Activated effector memory CD4-positive, alpha-beta T cell treated with anti-CD3 and anti-CD28 coated beads, Interleukin-2, amount 50 U/mL, for 16 hours (primary cell): ENCODE measurements at places on chromosomes 5 and 9.

DNA sequence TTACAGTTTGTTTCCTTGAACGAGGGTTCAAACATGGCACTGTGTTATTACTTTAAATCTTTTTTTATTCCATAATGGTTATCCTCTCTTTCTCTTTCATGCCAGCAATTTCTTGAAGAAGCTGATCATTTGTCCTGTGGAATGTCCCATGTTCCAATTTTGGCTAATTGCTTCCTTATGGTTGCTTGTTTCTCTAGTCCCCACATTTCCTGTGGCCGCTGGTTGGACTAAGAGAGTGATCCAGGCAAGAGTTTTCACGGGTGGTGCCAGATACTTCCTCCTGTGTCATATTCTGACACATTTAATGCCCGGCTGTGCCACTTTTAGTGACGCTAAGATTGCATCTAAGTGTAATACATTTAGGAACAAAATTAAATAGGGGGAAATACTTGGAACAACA is 83.8 kb upstream of the FAM169A start:
- no peak for DNase-seq

DNA sequence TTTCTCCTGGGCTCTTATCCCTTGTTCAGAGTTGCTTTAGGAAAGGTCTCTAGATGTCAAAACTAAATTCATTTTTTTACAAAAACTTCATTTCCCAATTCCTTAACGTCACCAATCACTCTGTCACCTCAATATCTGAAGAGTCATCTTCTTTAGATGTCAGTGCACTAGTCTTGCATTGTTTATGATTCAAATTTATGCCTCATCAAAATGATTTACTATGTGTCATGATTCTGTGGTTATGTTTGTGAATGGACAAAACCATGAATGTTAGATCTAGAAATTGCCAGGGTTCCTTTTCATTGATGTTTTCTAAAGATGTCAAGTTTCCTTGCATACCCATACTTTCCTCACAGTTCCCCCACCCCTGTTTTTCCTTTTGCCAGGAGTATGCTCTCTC is 21.5 kb downstream of the CWC27 start:
- DNase-seq, result no peak

GRCh38 chr5:103526164-103526915 is 36.2 kb downstream of the NUDT12 start:
- DNase-seq, result no peak

- peak; percentile 69 for DNase-seq
Measured at GRCh38 chr5:161546470-161547301, at the start of gene GABRB2. GABRB2 (minus strand) TSS chr5:161546725; CDS start chr5:161546643, 82 bp downstream.

DNA sequence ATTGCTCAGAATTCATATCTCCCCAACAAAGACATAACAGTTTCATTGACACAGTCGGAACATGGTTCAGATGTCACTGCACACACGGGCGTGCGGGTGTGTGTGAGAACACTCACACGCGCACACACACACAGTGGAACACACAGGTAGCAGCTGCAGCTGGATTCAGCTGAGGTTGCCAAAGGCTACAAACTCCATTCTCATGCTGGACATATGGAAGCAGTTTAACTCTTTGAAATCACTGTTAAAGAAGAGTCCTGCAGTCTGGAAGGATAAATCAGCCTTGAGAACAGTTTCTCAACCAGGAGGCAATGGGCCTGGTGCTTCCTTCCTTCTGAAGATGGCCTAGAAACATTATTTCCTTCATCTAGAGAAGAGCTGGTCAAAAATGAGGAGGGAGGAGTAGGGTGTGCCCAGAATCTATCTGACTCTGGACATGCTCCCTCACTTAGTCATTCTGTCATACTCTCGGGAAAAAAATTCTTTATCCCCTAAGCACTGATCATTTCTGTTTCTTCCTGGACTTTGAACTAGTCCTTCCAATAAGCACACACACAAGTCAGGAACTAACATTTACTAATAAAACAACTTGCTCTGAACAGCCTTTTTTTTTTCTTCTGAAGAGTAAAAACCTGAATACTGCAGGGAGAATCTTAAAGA is 160.6 kb downstream of the ZDHHC21 start:
- no peak for DNase-seq

- DNase-seq, result no peak
Measured at GRCh38 chr9:101586651-101587050, 8.1 kb downstream of the PPP3R2 start.

GRCh38 chr9:98357921-98358535 is 102.6 kb upstream of the TBC1D2 start:
- no peak for DNase-seq

GRCh38 chr9:129108805-129109536 is 1.6 kb downstream of the CRAT start:
- no peak for DNase-seq

DNA sequence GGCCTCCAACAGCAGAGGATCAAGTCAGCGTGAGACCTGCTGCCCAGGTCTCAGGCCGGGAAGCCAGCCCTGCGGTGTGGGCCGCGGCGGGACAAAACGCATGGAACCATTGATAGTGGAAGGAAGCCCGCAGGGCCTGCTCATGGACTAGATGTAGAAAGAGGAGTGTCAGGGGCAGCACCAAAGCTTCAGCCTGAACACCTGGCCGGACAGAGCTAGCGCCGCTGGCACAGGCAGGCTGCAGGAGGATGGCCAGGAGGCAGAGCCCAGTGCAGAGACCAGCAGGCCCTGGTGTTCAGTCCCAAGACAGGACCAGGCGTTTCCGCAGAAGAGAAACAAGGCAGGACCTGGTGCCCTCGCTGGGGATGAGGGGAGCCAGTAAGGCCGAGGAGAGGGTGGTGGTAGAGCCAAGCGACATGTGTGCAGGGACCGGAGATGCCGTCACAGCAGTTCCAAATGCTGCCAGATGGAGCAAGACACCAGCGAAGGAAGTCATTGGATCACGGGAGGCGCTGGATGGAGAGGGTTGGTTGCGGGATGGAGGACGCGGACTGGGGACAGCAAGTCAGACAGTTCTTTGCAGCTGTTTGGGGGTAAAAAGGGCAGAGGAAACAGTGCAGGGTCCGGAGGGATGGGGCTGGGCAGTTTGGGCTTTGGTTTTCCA is 42.1 kb upstream of the OLFM1 start:
- DNase-seq, result no peak

- DNase-seq, result peak; percentile 84
Measured at GRCh38 chr5:10863763-10864383, 102.8 kb upstream of the DAP start.

DNA sequence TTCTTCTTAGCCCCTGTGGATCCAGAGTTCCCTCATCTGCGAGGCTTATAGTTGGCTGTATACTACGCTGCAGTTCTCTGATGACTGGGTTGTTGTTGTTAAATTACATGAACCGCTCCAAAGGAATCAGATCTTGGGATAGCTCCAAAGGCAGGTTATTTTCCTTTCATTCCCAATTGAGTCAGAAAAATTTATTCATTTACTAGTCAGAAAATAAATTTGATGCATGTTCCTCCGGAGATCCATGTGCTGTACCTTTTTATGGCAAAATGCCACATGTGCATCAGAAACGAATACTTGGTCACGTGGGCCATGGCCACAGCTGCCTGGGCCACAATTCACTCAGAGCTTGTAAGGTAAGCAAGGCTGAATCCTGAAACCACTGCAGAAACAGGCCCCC is 304.0 kb downstream of the NR2F1-AS1 start:
- DNase-seq, result no peak

DNA sequence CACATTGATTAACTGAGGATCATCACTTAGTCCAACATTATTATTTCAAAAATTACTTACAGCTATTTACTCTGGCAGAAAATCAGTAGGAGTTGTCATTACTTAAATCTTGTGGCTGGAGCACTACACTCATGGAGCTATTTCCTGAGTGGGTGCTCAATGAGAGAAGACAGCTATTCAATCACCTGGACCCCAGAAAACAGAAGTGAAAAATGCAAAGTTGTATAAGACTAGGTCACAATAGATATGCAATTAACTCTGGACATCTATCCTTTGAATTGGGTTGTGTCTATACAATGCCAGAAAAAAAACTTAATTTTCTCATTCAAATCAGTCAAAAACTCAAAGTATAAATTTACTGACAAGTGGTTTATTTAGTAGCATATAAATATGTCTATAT is 340.9 kb downstream of the EFNA5 start:
- DNase-seq, result no peak

DNA sequence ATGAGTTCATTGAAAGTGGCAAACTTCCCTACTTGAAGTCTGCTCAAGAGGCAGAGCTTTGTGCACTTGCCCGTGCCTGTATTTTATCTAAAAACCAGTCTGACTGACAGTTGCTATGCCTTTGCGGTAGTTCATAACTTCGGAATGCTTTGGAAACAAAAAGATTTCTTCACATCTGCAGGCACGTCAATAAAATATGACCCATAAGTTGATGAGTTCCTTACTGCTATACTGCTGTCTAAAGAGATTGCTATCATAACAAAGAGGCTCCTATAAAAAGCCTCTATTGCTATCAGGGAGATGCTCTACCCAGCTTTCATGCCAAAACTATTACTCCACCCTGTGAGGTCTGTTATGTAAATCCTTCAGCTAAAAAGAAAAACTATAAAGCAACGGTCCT is 25.4 kb upstream of the RNF20 start:
- DNase-seq, result no peak

- DNase-seq, result no peak
Measured at GRCh38 chr9:2406252-2406651, 215.3 kb upstream of the VLDLR start.

DNA sequence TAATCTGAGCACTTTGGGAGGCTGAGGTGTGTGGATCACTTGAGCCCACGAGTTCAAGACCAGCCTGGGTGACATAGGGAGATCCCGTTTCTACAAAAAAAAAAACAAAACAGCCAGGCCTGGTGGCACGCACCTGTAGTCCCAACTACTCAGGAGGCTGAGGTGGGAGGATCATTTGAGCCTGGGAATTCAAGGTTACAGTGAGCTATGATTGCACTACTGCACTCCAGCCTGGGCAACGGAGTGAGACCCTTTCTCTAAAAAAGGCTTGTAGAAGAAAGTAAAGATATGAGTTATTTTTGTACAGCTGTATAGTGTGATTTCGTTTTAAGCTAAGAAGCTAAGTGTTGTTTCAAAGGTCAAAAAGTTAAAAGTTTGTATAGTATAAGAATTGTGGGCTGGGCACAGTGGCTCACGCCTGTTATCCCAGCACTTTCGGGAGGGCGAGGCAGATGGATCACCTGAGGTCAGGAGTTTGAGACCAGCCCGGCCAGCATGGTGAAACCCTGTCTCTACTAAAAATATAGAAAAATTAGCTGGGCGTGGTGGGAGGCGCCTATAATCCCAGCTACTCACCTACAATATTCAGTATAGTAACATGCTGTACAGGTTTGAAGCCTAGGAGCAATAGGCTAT is 18.8 kb downstream of the UBE2R2 start:
- DNase-seq, result peak; percentile 27

DNA sequence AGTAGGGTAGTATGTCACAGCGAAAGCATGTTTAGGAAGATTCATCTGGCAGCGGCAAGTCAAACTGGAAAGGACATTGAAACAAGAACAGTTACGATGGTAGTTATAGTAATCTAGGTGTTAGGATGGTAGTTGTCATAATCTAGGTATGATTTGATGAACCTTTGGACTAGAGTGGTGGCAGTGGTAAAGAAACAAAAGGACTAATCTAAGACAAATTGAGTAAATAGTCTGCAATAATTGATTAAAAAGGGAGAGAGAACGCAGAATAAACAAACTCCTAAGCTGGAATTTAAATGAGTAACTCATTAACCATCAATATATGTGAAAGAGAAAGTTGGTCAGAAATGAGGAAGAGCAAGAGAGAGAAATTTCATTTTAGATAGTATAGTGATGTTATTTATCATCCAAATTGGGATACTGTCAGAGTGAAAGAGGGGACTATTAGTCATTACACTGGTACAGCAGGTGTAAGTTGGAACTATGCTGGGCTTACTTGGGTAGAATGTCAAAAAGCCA is 56.8 kb downstream of the MTREX start:
- DNase-seq, result no peak

DNA sequence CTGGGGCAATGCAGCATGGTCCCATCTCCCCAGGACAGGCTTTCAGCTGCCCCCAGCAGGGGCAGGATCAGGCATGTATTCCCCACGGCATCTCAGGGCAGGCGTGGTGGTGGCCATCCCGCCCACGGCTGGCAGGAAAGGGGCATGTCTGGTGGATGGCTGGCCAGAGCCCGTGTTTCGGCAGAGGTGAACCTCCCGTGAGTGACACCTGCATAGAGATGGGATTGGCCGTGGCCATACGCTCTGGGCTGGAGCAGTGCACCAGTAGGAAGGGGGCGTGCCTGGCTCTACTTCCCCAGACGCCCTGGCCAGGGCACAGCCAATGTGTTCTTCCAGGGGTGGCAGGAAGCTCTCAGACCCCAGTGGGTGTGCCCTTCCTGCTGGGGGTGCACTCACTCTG is 139.1 kb downstream of the ZNF354C start:
- DNase-seq, result no peak

DNA sequence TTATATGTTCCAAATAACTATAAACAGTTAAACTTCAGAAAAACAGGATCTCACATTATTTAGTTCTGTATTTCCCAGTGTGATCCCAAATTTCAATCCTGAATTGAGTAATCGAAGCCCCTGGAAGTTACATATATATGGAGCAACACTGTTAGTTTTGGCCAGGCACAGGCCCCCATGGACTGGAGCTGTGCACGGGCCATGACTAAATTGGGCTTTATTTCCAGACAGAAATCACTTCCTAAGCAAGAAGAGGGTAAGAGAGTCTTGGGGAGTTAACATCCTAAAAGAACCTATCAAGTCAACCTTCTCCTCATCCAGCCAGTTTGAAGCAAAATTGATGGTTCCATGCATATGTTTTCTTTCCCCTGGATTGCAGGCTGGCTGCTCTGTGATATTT is 393.0 kb downstream of the TMEM167A start:
- no peak for DNase-seq

DNA sequence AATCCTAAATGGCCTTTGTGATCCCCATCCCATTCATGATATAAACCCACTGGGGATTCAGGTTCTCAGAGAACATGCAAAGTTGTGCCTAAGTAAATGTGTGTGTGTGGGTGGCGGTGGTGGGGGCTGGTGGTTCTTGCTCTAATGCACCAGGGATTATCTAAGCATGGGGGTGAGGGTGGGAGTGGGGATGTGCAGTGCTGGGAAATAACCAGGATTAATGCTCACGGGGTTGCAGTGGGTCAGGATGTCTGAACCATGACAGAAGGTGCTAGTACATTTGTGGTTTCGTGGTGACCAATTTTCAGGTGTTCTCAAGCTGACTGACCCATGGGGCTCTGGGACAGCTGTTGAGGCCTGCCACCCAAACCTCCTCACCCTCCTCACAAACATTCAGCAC is 101.0 kb downstream of the ZNF608 start:
- DNase-seq, result no peak

DNA sequence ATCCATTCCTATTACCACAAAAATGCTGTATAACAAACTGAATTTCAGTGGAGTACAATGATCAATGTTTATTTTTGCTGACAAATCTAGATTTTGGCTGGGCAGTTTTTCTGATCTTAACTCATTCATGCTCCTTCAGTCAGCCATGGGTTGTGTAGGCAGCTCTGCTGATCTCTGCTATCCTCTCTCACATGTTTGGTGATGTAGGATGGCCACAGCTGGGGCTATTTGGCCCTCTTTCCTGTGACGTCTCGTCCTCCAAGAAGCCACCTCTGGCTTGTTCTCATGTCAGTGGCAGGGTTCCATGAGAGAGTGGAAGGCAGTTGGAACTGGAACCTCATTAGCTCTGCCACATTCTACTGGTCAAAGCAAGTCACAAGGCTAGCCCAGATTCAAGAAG is 8.9 kb downstream of the NLN start:
- DNase-seq, result no peak

- no peak for DNase-seq
Measured at GRCh38 chr9:24007185-24007584, 181.1 kb upstream of the ELAVL2 start.
